ENCODE measurements at places on chromosomes 5 and 9. TPM values are rescaled to one million over a fixed set of nuclear protein-coding genes. Genes with fewer than 3 reads are reported as not detected.

Gene EMB
- total RNA-seq, result 40.0 TPM

Gene SIL1
- total RNA-seq, result 5.9 TPM

Gene GRXCR2
- total RNA-seq, result not detected

Gene WNT8A
- total RNA-seq, result not detected

Gene PLCXD3
- not detected for total RNA-seq

All from GM23338 (cell line).